ENCODE measurements at places on chromosomes 4 and X. TPM values are rescaled to one million over a fixed set of nuclear protein-coding genes. Genes with fewer than 3 reads are reported as not detected.

DNA sequence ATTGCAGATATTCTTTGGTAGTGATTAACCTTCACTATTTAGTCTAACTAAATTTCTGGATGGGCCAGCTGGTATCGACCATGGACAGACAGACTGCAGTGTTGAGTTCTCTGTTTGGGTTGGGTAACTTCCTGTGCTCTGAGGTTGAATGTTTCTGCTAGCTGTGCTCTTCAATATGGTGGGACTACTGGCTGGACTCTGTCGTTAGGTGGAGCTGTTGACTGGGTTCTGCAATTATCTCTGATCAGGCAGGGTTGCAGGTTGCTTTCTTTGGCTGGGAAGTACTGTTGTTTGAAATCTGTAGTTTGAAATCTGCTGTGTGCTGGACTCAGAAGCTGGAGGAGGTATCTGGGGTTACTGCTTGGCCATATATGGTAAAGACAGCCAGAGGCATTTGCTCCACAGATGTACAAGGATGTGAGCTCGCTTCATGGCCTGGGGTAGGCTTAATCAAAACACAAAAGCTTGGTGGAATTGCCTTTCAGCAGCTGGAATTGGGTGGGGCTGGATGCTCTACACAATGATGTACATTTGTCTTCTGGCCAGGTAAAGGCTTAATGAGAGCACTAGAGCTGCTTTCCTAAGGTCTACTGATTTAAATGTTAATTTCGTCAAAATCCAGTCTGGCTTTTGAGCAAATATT is 1472.0 kb downstream of the FAM133A start:
- H3K27ac ChIP-seq: no peak overlapping the region
- DNase-seq: no peak
- H3K27me3 ChIP-seq: no peaks in the 10 kb centered on the region
- no peaks in the 10 kb centered on the region for H3K4me1 ChIP-seq
- no peak overlapping the region for H3K4me3 ChIP-seq
- H3K36me3 ChIP-seq: no peaks in the 10 kb centered on the region

DNA sequence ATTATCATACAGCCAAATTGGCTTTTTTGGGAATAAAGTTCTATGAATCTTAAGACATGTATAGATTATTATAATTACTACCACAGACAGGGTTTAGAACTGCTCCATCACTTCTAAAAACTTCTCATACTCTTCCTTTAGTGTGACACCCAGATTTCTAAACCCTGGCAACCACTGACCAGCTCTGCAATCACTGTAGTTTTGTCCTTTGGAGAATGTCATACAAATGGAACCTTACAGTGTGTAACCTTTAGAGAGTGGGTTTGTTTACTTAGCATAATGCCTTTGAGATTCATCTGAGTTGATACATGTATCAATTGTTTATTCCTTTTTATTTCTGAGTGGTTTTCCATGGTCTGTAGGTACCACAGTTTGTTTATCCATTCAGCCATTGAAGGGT is 95.0 kb downstream of the TMEM164 start:
- H3K27me3 ChIP-seq: no peaks in the 10 kb centered on the region
- DNase-seq: no peak
- H3K27ac ChIP-seq: no peak overlapping the region
- H3K4me3 ChIP-seq: no peak overlapping the region
- no peaks in the 10 kb centered on the region for H3K4me1 ChIP-seq
- H3K36me3 ChIP-seq: no peaks in the 10 kb centered on the region

DNA sequence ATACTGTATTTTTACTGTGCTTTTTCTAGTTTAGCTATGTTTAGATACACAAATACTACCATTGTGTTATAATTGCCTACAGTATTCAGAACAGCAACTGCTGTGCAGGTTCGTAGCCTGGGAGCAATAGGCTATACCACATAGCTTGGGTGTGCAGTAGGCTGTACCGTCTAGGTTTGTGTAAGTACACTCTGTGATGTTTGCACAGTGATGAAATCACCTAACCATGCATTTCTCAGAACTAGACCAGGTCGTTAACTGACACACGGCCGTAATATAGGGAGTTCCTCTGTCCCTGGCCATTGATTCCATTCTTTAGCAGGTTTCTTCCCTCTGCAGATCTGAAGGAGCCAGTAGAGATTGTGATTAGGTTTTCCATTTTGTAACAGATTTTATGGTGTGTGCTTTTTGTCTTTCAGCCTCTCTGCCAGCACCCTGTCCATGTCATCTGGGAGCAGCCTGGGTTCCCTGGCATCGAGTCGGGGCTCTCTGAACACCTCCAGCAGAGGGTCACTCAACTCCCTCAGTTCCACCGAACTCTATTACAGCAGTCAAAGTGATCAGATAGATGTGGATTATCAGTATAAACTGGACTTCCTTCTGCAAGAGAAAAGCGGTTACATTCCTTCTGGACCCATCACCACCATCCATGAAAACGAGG is 59.5 kb downstream of the CLDN22 start:
- no peaks in the 10 kb centered on the region for H3K27me3 ChIP-seq
- H3K36me3 ChIP-seq: peaks cover 10% of the 10 kb centered on the region
- DNase-seq: no peak
- no peak overlapping the region for H3K27ac ChIP-seq
- H3K4me3 ChIP-seq: no peak overlapping the region

LIMCH1 gene
- polyA plus RNA-seq: 2.3 TPM

DNA sequence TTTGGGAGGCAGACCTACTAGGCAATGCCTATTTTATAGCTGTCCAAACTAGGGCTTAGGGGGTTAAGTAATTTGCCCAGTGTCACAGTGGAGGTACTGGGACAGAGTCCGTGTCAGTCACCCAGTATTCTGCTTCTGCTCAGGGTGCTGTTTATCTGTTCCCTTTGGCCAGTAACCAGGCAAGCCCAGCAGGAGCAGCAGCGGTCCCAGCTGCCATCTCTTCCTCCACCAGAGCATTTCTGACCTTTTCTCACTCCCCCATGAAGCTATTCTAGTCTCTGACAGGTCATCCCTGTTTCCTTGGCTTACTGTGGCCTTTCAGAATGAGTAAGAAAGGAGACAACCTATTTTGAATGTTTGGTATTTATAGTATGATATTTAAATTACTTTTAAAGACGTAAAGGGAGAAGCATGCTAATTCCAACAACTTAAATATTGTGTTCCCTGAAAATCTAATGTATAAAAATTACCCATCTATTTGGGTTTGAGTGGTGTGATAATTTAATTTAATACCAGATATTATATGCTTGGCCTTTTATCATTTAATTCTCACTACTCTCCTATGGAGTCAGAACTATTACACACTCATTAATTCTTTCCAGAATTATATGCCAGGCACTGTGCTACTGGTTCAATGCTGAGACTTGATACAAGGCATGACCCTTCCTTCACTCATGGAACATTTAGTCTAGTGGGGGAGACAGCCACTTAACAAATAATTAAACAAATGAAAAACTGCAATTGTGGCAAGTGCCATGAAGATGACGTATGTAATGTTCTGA is 60.6 kb downstream of the RPS6KA3 start:
- no peak overlapping the region for H3K4me3 ChIP-seq
- H3K4me1 ChIP-seq: no peaks in the 10 kb centered on the region
- H3K27me3 ChIP-seq: no peaks in the 10 kb centered on the region
- DNase-seq: no peak
- no peaks in the 10 kb centered on the region for H3K36me3 ChIP-seq

GRCh38 chrX:20265726-20266681 is 705 bp downstream of the RPS6KA3 start:
- H3K4me3 ChIP-seq: peak overlapping the region; percentile 61
- H3K4me1 ChIP-seq: peaks cover 2% of the 10 kb centered on the region

- H3K27ac ChIP-seq: no peak overlapping the region
- no peaks in the 10 kb centered on the region for H3K27me3 ChIP-seq
- no peak overlapping the region for H3K4me3 ChIP-seq
- DNase-seq: no peak
- no peaks in the 10 kb centered on the region for H3K36me3 ChIP-seq
Observed at GRCh38 chr4:85929961-85930665, 429.7 kb downstream of the MAPK10 start.

PFKFB1 gene
- not detected for polyA plus RNA-seq

DNA sequence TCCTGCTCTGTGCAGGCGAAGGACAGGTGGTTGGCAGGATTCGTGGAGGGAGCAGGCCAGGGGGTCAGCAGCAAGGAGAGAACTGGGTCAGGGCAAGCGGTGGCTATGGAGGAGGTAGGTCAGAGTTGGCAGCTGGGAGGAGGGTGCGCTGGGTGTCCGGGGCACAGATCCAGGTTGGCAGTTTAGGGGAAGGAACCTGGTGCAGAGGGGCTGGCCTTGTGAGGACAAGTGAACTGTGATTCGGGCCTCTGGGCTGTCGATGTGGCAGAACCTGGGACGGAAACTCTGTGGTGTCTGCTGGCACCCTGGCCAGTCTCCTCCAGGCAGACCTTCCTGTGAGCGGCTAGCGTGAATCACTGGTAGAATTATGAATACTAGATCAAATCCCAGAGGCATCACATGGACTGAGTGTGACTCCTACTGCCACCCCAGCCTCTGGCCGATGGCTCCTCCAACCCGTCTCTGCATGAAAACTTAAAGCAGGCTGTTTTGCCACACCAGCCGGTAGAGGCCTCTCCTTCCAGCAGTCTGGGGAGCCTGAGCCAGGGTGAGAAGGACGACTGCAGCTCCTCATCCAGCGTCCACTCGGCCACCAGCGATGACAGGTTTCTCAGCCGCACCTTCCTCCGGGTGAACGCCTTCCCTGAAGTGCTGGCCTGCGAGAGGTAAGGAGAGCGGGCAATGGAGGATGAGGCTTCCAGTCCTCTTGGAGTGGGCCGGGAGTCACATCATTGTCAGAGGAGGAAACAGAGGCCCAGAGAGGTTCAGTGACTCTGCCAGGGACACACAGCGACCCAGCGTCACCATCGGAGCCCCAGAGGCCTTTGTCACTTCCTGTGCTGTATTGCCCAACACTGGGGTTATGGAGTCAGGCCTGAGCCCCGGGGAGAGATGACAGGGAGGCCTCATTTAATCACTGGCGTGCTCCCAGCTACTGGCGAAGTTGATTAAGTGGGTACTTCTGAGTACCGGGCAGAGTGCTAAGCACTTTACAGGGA is 20.3 kb downstream of the EVC start:
- H3K27me3 ChIP-seq: no peaks in the 10 kb centered on the region
- peaks cover 18% of the 10 kb centered on the region for H3K36me3 ChIP-seq
- no peak overlapping the region for H3K27ac ChIP-seq
- no peak overlapping the region for H3K4me3 ChIP-seq
- DNase-seq: no peak
- no peaks in the 10 kb centered on the region for H3K4me1 ChIP-seq

DNA sequence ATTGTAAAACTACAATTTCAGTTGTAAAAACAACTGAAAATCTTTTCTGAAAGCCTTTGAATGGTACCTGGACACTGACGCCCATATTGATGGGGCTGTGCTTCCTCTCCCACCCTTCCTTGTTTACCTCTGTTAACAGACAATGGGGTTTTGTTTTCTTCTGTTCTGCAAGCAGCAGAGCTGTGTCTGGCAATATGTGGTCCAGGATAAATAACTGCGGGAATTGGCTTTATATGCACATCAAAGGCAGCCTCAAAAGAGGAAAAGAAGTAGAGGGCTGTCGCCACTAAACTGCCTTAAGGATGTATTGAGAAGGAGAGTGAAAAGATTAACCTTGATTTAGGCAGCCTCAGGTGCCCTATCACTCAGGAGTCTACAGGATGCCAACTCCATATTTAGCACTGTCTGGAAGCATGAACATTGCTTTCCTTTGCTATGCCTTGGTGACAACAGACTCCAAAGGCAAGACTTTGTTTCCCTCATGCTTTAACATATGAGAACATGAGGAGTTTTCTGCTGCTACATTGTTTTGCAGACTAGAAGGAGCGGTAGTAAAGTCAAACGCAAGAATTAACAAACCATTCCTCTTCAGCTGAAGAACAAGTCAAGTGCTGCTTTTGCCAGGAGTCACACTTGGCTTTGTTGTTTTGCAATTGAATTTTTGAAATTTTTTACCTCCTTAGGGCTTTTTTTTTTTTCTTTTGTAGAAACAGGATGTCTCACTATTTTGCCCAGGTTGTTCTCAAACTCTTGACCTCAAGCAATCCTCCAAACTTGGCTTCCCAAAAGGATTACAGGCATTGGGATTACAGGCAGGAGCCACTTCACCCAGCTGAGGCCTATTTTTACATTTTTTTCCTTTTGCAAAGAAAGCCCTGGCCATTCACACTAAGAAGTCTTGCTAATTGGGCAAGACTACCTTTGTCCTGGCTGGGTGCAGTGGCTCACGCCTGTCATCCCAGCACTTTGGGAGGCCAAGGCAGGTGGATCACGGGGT is 3.0 kb downstream of the IL21 start:
- H3K27me3 ChIP-seq: peaks cover 3% of the 10 kb centered on the region
- no peak overlapping the region for H3K4me3 ChIP-seq
- H3K27ac ChIP-seq: no peak overlapping the region

- H3K36me3 ChIP-seq: no peaks in the 10 kb centered on the region
- H3K27ac ChIP-seq: no peak overlapping the region
- H3K27me3 ChIP-seq: no peaks in the 10 kb centered on the region
Observed at GRCh38 chr4:94635177-94635576, 122.6 kb upstream of the BMPR1B start.

- H3K36me3 ChIP-seq: no peaks in the 10 kb centered on the region
- peaks cover under 1% of the 10 kb centered on the region for H3K27me3 ChIP-seq
- H3K4me3 ChIP-seq: no peak overlapping the region
- H3K4me1 ChIP-seq: no peaks in the 10 kb centered on the region
- no peak overlapping the region for H3K27ac ChIP-seq
- no peak for DNase-seq
Observed at GRCh38 chr4:1139860-1140259, 26.5 kb upstream of the RNF212 start.

HSFX4 gene
- not detected for polyA plus RNA-seq

DNA sequence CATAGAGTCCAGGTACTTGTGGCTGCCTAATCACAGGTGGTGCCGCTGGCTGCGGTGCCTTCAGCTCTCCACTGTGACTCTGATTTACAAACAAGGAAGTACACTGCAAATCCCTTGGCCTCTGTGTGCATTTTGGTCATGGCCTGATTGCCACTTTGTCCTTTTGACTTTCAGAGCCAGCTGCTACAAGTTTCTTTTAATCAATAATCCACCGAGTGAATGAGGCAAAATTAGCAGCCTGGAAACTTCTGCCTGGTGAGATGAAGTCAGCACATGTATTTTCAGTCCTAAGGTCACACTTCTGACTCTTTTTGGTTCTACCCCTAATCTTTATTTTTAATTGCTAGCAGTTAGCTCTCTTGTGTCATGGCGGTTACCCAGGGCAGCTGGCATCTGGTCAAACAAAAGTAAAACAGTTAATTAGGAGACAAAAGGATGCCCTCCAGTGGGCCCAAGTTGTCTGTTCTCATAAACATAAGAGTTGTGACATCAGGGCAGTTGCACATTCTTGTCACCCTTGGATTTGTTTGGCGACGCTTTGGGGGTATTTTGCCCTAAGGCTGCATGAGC is 62.3 kb upstream of the LNX1 start:
- H3K27me3 ChIP-seq: no peaks in the 10 kb centered on the region
- no peaks in the 10 kb centered on the region for H3K36me3 ChIP-seq
- DNase-seq: no peak
- H3K4me3 ChIP-seq: no peak overlapping the region
- H3K4me1 ChIP-seq: no peaks in the 10 kb centered on the region

- no peaks in the 10 kb centered on the region for H3K27me3 ChIP-seq
- no peak for DNase-seq
- H3K27ac ChIP-seq: no peak overlapping the region
- no peak overlapping the region for H3K4me3 ChIP-seq
- peaks cover 3% of the 10 kb centered on the region for H3K4me1 ChIP-seq
Observed at GRCh38 chr4:16715482-16715881, 183.0 kb downstream of the LDB2 start.
